Activated CD4-positive, alpha-beta T cell treated with anti-CD3 and anti-CD28 coated beads, Interleukin-2, amount 50 U/mL, for 1 hour (primary cell): ENCODE measurements at places on chromosomes 16 and 17.

GRCh38 chr16:51150165-51150887, 744 bp downstream of the SALL1 start:
- DNase-seq, result no peak

- no peak for DNase-seq
These were observed 14.6 kb downstream of the TOX3 start for GRCh38 chr16:52532384-52532783.

DNA sequence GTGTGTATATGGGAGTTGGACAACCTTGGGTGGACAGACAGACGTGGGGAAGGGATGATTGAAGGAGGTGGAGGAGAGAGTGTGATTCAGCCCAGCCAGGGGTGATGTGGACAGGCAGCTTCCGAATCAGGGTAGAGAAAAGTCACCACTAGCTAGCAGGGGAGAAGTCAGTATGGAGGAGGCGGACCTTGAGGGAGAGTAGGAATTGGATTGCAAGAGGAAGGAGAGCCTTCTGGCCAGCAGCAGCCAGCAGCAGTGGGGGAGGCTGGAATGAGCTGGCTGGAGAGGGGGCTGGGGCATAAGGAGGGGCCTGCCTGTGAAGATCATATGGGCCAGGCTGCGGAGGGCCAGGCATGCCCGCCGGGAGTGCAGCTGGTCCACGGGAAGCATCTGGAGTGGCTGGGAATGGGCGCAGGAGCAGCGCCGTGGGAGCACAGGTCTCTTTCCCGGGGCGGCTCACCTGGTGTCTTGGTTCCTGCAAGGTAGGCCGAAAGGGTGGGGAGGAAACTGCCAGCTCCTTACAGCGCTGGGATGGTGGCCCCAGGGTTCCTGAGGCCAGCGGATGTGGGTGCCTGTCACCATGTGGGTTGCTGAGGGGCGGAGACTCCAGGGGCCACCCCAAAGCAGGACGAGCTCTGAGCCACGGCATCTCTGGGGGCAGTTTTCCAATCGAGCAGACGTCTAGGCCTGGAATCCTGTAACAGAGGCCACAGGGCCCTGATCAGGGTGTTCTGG, 235.3 kb downstream of the SEC14L1 start:
- DNase-seq, result peak; percentile 55

DNA sequence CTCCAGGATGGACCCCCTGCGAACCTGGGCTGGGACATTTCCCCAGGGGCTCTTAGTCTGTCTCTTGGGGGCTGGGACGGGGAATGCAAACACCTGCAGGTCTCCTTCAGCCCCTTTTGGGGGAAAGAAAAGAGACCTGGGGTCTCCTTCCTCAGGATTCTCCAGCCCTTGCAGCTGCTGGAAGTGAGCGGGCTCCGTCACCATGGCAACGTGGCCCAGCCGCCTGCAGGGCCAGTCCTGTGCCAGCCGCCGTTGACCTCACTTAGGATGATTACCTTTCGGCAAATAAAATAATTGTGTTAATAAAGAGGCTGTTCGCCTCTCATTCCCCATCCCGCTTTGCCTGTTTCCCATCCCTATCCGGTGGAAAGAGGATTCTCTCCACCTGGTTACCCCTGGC, 25.7 kb downstream of the MRM1 start:
- no peak for DNase-seq

DNA sequence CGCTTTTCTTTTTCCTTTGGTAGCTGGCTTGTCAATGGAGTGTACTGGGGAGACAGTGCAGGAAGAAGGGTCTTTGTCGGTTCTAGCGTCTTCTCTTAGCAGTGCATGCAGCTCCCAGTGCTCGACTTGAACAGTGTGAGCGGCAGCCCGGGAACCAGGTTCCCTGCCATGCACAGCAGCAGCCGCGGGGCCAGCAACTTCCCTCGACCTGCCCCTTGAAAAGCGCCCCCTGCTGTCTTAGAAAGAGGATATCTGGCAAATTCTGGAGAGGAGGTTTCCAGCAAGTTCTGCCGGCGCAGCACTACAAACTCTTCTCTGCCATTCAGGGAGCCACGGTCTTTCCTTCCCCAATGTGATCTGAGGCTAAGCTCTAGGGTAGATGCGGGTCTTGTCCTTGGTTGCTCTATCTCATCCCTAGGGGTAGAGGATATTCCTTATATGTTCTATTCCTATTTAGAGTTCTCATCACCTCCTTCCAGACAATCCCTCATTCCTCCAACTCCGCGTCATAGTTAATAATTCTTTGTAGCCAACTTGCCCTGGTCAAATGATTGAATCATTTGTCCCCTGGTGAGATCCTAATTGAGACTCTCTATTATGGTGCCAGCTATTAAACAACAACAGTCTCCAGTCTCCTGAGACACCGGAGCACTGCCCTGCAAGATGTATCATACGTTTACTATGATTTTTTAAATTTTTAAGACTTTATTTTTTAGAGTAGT, 451.3 kb downstream of the PMP22 start:
- DNase-seq, result no peak

- DNase-seq, result no peak
These were observed 3.9 kb downstream of the TBX4 start for GRCh38 chr17:61456061-61456681.

DNA sequence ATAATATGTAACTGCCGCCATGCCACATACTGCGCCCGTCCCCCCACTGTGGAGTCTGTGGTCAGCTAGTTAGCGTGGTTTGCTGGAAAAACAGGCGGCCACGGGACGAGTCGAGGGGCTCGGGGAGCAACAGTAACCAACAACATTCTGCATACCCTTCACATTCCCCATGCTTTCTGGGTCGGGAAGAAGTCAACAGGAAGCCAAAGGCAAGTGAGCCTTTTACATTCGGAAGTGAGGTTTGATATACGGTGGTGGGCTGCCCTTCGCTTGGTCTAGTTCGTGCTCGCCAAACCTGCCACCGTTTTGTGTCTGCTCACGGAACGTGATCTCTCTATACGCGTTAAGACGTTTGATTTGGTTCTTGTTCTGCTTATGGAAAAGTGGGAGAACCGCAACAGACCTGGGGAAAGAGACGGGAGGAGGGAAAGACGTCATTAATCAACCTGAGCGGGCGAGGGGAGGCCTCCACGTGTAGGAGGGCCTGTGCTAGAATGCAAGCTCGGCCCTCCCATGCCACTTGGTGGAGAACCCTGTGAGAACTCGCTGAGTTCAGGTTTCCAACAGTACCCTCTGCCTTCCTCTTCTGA, 28.9 kb upstream of the CFAP20 start:
- DNase-seq, result no peak

GRCh38 chr17:68790492-68790891, 164.7 kb downstream of the ABCA8 start:
- no peak for DNase-seq

DNA sequence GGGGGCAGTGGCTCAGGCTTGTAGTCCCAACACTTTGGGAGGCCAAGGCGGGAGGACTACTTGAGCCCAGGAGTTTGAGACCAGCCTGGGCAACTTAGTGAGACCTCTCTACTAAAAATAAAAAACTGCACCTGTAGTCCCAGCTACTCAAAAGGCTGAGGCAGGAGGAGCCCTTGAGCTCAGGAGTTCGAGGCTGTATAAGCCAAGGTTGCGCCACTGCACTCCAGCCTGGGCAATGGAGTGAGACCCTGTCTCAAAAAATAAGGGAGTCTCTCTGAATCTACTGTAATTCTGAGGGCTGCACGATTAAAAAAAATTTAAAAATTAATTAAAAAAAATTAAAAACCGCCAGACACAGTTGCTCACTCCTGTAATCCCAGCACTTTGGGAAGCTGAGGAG, 3.9 kb downstream of the COIL start:
- no peak for DNase-seq

DNA sequence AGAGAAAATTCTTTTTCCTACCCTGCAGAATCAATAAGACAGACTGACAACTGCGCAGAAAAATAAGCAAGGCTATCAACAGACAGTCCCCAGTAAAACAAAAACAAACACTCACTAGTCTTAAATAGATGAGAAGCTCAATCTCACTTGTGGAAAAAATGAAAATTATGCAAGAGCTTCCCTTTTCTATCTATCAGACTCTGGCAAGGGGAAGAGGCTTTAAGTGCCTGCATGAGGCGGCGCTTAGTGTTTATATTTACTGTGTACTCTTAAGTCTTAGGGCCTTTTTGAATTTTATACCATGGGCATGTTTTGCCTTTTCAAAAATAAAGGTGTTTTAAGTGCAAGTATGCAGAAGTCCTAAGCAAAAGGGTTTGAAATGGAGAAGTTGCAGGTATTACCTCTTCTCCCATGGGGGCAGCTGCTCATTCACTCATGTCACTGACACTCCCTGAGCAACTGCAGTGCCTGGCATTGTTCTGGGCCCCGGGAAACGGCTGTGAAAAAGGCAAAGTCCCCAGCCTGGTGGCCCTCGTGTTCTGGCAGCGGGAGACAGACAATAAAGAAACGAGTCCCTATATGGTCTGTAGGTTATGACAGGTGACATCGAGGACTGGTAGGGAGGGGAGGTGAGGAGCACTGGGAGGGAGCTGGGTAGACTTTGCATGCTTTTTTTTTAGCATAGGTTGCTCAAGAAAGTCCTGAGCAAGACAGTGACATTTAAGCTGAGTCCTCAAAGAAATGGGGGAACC, 35.2 kb downstream of the HSBP1 start:
- no peak for DNase-seq

GRCh38 chr17:15914400-15915170, 30.3 kb upstream of the ADORA2B start:
- DNase-seq, result no peak

DNA sequence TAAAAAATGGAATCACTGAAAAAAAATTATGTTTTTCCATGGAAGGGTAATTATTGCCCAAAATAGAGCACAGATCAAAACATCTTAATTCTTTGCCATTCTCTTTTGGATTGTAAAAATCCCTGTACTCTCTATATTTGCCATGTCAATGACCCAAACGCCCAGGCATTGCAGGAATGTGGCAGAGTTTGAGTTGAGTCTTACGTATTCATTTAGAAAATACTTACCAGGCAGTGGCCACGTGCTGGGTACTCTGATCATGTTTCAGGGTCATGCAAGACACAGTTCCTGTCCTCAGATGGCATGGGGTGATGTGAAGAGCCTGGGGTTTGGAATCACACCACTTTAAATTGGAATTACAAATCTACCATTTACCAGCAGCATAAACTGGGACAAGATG, 267.7 kb downstream of the ABCC12 start:
- no peak for DNase-seq

- DNase-seq, result no peak
These were observed 9.9 kb downstream of the MTSS2 start for GRCh38 chr16:70675851-70676513.

GRCh38 chr16:69188716-69189115, 1.8 kb downstream of the SNTB2 start:
- DNase-seq, result no peak

DNA sequence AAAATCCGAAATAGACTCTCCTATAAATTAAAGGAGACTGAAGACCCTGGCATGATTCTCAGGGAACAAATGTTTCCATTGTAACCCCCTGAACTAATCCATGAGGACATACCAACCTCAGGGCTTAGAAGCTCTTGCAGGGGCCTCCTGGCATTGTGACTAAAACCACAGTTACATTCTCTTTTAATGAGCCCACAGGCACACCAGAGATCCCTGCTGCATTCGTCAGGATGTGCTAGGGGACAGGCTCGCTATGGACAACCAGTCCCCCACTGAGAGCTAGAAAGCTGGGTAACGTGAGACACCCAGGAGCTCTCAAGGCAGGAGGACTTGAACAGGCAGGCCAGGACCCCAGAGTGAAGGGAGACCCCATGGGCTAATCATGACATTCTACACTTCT, 140.6 kb upstream of the TNRC6C start:
- DNase-seq, result no peak

- DNase-seq, result no peak
These were observed 8.3 kb downstream of the TEX2 start for GRCh38 chr17:64254755-64255154.

- no peak for DNase-seq
These were observed 2.8 kb upstream of the XAF1 start for GRCh38 chr17:6753006-6753445.

DNA sequence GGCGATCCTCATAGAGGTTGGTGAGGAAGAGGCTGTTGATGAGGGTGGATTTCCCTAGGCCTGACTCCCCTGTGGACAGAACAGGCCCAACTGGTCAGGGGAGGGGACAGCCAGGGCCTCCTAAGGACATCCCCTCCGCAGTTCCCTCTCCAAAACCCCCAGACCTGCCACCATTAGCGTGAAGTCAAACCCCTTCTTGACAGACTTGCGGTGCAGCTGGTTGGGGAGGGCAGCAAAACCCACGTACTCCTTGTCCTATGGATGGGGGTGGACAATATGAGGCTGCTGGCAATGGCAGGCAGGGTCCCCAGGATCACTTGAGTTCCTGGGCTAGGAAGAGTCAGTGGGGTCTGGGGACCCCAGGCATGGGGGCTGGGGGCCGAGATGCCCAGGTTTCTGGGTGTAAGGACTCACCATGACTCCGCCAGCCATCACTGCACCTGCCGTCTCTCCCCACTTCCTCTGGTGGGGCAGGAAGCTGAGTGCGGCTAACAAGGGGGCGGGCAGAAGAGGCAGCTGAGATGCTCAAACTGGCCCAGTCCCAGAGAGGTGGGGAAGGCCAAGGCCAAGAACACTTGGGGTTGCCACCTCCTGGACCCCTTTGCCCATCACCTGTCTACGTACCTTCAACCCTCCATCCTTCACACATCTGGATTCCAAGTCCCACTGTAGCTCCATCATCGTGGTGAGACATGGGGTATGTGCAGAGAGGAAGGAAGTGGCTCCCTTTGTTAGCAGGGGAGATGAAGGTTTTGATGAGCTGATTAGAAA, at the start of gene SEPTIN1:
SEPTIN1 (minus strand) TSS at position 451 of the 771 bp plus-strand sequence; CDS start at position 432, 19 bp downstream.
- peak; percentile 72 for DNase-seq

DNA sequence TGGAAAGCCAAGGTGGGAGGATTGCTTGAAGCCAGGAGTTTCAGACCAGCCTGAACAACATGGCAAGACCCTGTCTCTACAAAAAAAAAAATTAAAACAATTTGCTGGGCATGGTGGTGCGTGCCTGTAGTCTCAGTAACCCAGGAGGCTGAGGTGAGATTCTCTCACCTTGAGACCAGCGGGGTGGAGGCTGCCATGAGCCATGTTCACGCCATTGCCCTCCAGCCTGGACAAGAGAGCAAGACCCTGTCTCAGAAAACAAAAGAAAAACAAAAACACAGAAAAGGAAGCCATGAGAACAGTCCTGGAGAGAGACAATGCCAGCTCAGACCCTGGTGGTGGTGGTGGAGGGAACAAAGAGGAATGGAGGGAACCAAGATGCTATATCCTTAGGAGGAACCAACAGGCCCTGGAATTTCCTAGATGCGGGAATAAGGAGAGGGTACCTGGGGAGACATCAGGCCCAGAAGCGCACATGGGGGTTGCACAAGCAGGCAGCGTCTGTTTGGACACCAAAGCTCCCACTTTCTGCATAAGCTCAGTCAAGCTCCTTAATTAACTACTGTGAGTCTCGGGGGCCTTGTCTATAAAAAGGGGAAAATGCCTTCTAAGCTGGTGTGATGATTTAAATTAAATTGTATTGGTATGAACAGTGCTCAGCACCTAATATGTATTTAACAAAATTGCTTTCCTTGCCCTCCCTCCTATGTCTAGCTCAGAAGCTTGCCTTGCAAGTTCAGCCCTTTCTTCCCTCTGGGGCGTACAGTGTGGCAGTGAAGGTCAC, 143.8 kb downstream of the CCT6B start:
- DNase-seq, result no peak

GRCh38 chr16:81493755-81494433, 49.3 kb downstream of the CMIP start:
- DNase-seq, result peak; percentile 18

DNA sequence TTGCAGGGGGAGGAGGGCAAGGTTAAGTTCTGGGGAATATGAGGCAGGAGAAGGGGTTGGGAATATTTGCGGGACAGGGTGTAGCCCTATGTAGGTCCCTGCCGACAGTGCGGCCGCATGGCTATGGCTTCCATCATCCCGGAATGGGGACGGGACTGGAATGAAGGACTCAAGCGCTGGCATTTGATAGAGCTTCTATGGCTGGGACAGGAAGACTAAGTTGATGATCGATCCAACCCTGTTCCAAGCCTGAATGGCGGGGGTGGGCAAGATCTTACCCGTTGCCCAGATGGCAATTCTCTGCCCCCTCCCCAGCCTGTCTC, 47.1 kb downstream of the SRCIN1 start:
- no peak for DNase-seq
